Activated T-cell treated with anti-CD3 and anti-CD28 coated beads, Interleukin-2, amount 50 U/mL, for 72 hours (primary cell): ENCODE measurements at places on chromosomes 2 and 18. TPM values are rescaled to one million over a fixed set of nuclear protein-coding genes. Genes with fewer than 3 reads are reported as not detected.

The ERBB4 gene
- not detected for total RNA-seq

The C18orf54 gene
- 12.7 TPM for total RNA-seq

The SERPINB3 gene
- total RNA-seq, result not detected

The DARS1 gene
- total RNA-seq, result 224 TPM

The TRABD2A gene
- 35.1 TPM for total RNA-seq

- H3K4me3 ChIP-seq, result no peak overlapping the region
- peaks cover 5% of the 10 kb centered on the region for H3K36me3 ChIP-seq
- DNase-seq, result no peak
- H3K4me1 ChIP-seq, result peaks cover 43% of the 10 kb centered on the region
- H3K27ac ChIP-seq, result no peak overlapping the region
Observed at GRCh38 chr2:43791035-43791765, 17.4 kb downstream of the DYNC2LI1 start.

- no peak overlapping the region for H3K27ac ChIP-seq
- H3K4me1 ChIP-seq, result no peaks in the 10 kb centered on the region
- peaks cover 7% of the 10 kb centered on the region for H3K27me3 ChIP-seq
Observed at GRCh38 chr2:12915787-12916186, 199.1 kb downstream of the TRIB2 start.

GRCh38 chr2:106638580-106638979 lies 151.4 kb downstream of the CD8B2 start:
- H3K4me3 ChIP-seq, result no peak overlapping the region
- no peaks in the 10 kb centered on the region for H3K36me3 ChIP-seq
- no peaks in the 10 kb centered on the region for H3K4me1 ChIP-seq
- H3K27me3 ChIP-seq, result peaks cover 6% of the 10 kb centered on the region
- no peak for DNase-seq

DNA sequence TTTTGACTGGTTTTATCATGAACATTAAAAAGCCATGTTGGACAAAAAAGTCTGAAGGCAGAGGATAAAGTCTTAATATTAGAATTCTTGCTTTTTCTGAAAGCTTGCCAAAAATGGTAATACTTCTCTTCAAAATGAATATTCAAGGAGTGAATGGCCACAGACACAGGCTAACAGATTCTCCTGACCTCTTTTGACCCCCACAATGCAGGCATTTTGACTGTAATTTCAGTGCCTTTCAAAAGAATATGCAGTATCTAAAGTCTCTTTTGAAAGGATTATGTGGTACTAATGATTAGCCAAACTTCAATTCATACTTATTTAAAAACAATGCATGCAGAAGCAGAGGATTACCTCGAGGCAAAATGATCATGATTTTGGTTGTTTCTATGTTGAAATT lies 557.8 kb upstream of the GCFC2 start:
- no peaks in the 10 kb centered on the region for H3K27me3 ChIP-seq
- H3K4me3 ChIP-seq, result no peak overlapping the region
- no peak overlapping the region for H3K27ac ChIP-seq
- no peaks in the 10 kb centered on the region for H3K36me3 ChIP-seq
- no peaks in the 10 kb centered on the region for H3K4me1 ChIP-seq

DNA sequence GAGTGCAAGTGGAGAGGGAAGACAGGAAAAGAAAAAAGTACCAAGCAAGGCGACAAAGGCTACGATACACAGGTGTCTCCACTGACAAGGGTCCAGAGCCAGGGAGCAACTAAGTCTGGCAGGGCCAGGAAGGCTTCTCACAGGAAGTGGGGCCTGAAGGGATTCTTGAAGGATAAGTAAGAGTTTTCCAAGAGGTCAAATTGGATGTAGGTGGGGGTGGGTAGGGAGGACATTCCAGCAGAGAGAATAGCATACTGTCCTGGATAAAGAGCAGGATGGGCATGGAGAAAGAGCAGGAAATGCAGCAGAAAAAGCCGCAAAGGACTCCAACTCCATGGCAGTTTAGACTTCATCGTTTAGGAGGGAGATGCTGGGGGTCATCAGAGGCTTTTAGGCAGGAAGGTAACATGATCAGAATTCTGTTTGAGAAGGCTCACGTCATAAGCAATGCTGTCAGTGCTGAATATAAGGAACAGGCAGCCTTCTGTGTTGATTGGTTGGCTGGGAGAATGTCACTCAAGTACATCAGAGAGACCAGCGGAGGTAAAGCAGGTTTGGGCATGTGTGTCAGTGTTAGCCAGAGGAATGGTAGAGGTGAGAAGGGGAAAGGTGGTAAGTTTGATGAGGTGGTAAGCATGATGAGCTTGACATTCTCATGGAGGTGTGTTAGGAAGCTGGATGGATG lies 35.1 kb downstream of the ARHGAP25 start:
- H3K27ac ChIP-seq, result peak overlapping the region; percentile 27
- no peaks in the 10 kb centered on the region for H3K36me3 ChIP-seq
- peaks cover 100% of the 10 kb centered on the region for H3K4me1 ChIP-seq

GRCh38 chr2:588074-588645 lies 89.0 kb downstream of the TMEM18 start:
- H3K4me1 ChIP-seq, result peaks cover 10% of the 10 kb centered on the region
- H3K4me3 ChIP-seq, result no peak overlapping the region
- H3K27me3 ChIP-seq, result peaks cover 7% of the 10 kb centered on the region
- H3K36me3 ChIP-seq, result no peaks in the 10 kb centered on the region
- H3K27ac ChIP-seq, result no peak overlapping the region

DNA sequence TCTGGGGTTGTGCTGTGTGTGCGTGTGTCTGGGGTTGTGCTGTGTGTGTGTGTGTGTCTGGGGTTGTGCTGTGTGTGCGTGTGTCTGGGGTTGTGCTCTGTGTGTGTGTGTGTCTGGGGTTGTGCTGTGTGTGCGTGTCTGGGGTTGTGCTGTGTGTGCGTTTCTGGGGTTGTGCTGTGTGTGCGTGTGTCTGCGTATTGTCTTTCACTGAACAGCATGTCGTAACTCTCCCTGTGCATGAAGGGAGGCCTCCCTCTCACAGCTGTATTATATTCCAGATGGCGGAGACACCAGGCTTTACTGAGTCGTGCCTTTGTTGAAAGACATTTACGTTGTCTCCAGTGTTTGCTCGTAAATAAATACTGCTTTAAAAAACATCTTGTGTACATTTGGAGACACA lies 5.9 kb downstream of the ACKR3 start:
- no peaks in the 10 kb centered on the region for H3K27me3 ChIP-seq
- DNase-seq, result no peak
- H3K27ac ChIP-seq, result no peak overlapping the region
- no peaks in the 10 kb centered on the region for H3K4me1 ChIP-seq

GRCh38 chr18:54316071-54316820 lies 41.4 kb downstream of the STARD6 start:
- H3K4me3 ChIP-seq, result no peak overlapping the region
- H3K4me1 ChIP-seq, result no peaks in the 10 kb centered on the region
- peaks cover 29% of the 10 kb centered on the region for H3K27me3 ChIP-seq
- DNase-seq, result no peak

GRCh38 chr2:10775831-10776230 lies 36.8 kb downstream of the PDIA6 start:
- no peak overlapping the region for H3K4me3 ChIP-seq
- DNase-seq, result no peak
- H3K27ac ChIP-seq, result no peak overlapping the region
- no peaks in the 10 kb centered on the region for H3K4me1 ChIP-seq
- H3K36me3 ChIP-seq, result peaks cover 3% of the 10 kb centered on the region
- no peaks in the 10 kb centered on the region for H3K27me3 ChIP-seq

GRCh38 chr2:180707175-180707883 lies 273.1 kb upstream of the UBE2E3 start:
- H3K4me3 ChIP-seq, result no peak overlapping the region
- no peak overlapping the region for H3K27ac ChIP-seq
- H3K27me3 ChIP-seq, result peaks cover 7% of the 10 kb centered on the region
- no peaks in the 10 kb centered on the region for H3K4me1 ChIP-seq

DNA sequence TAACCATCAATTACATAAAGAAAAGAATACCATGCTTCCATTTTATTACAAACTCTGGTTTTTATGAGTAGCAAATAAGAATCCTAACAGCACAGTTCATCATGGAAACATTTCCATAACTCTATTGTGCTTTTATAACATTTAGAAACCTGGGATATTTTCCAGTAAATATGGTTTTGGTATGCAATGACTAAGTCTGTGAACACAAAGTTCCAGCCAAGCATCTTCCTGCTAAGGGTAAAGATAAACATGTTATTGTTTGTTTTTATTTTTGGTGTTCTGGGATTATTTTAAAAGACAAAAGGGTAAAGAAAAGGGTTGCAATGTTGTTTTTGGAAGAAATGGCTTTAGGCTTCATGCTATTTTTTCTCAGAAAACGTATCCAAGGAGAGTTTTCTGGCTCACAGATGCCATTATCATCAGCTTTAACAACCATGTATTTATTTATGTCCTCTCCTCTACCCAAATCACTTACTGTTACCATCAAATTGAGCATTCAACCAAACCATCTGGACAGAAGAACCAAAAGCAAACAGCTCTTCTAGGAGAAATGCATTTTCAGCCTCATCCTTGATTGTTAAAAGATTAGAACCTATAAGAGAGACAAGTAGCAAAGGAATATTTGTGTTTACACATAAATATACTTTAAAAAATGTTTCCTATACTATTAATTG lies 116.0 kb downstream of the PLA2R1 start:
- no peak overlapping the region for H3K4me3 ChIP-seq
- no peaks in the 10 kb centered on the region for H3K36me3 ChIP-seq
- DNase-seq, result no peak
- H3K4me1 ChIP-seq, result peaks cover 5% of the 10 kb centered on the region
- H3K27me3 ChIP-seq, result peaks cover 29% of the 10 kb centered on the region
- H3K27ac ChIP-seq, result no peak overlapping the region

GRCh38 chr2:42663828-42664227 lies 95.4 kb downstream of the MTA3 start:
- H3K4me3 ChIP-seq, result no peak overlapping the region
- DNase-seq, result no peak
- peaks cover 14% of the 10 kb centered on the region for H3K4me1 ChIP-seq

GRCh38 chr2:198448789-198449188 lies 644.4 kb downstream of the PLCL1 start:
- no peaks in the 10 kb centered on the region for H3K27me3 ChIP-seq
- DNase-seq, result no peak
- no peaks in the 10 kb centered on the region for H3K36me3 ChIP-seq
- H3K4me3 ChIP-seq, result no peak overlapping the region
- H3K27ac ChIP-seq, result no peak overlapping the region
- no peaks in the 10 kb centered on the region for H3K4me1 ChIP-seq

DNA sequence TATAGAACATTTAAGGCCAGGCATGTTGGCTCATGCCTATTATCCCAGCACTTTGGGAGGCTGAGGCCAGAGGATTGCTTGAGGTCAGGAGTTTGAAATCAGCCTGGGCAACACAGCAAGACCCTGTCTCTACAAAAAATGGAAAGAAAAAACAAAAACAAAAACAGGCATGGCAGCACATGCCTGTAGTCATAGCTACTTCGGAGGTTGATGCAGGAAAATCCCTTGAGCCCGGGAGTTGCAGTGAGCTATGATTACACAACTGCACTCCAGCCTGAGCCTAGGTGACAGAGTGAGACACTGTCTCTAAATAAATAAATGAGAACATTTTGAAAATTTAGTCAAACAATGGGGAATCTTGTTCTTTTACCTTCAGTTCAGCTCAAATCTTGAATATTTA lies 12.1 kb upstream of the YES1 start:
- peaks cover 16% of the 10 kb centered on the region for H3K4me1 ChIP-seq
- DNase-seq, result no peak
- no peaks in the 10 kb centered on the region for H3K36me3 ChIP-seq
- no peak overlapping the region for H3K4me3 ChIP-seq

DNA sequence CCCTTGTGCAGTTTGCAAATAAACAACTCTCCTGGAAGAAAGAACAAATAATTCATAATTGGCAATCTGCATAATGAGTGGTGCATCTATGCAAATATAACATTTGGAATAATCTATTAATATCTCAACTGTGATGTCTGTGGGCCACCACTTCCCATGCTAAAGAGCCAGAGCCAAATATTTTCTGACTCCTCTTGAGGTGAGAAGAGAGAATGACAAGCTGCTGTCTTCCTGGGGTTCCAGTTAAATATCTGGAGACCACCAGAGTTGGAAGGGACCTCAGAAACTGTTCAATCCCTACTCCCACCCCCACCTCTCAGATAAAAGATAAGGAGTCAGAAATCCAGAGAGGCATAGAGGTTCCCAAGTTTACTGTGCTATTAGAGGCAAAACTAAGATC lies 241.0 kb upstream of the SLC14A2 start:
- H3K4me3 ChIP-seq, result no peak overlapping the region
- H3K27me3 ChIP-seq, result peaks cover 45% of the 10 kb centered on the region
- no peaks in the 10 kb centered on the region for H3K36me3 ChIP-seq

DNA sequence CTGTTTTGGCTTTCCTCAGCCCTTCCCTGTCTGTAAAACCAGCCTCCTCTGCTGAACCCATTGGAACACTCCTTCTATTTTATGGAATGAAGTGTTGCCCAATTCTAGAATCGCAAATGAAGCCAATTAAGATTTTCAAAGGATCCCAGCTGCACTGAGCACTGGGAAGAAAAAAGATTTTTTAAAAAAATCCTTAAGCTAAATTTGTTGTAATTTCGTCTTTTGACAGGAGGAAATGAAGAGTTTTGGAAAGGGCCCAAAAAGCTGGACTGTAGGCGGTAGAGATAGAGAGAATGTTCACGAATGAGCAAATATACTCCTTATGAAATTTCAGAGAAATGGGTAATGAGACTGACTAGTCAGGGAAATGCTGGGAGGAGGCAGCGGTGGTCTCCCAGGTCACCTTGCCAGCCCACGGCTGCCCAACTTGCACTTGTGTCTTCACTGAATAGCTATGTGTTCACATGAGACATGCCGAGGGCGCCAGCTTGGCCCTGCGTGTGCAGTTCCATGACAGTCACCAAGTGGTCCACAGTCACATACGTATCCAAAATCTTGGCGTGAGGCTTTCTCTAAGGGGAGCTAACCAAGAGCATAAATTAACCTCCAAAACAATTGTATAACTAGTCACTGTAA lies 69.9 kb downstream of the SGPP2 start:
- H3K27ac ChIP-seq, result no peak overlapping the region
- no peak overlapping the region for H3K4me3 ChIP-seq
- H3K4me1 ChIP-seq, result no peaks in the 10 kb centered on the region
- peaks cover 13% of the 10 kb centered on the region for H3K36me3 ChIP-seq
- DNase-seq, result no peak
- H3K27me3 ChIP-seq, result peaks cover 6% of the 10 kb centered on the region

DNA sequence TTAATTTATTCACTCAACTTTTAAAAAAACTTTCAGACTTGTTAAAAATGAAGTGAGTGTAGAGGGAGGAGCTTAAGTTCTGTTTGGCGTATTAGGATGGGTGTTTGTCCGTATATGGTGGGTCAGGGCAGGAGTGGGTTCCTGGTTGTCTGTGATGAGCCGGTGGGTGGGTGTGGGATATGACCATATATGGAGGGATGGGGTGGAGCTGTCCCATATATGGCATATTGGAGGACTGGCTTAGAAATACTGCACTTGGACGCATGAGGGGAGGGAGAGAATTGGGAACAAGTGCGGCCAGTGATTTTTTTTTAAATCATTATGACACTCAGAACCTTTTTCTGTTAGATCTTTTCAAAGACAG lies 1.5 kb downstream of the KDM3A start:
- H3K27me3 ChIP-seq, result no peaks in the 10 kb centered on the region
- H3K4me3 ChIP-seq, result peak overlapping the region; percentile 94
- DNase-seq, result peak; percentile 86
